IMR-90 (cell line): ENCODE measurements at places on chromosomes 1 and 21. TPM values are rescaled to one million over a fixed set of nuclear protein-coding genes. Genes with fewer than 3 reads are reported as not detected.

DNA sequence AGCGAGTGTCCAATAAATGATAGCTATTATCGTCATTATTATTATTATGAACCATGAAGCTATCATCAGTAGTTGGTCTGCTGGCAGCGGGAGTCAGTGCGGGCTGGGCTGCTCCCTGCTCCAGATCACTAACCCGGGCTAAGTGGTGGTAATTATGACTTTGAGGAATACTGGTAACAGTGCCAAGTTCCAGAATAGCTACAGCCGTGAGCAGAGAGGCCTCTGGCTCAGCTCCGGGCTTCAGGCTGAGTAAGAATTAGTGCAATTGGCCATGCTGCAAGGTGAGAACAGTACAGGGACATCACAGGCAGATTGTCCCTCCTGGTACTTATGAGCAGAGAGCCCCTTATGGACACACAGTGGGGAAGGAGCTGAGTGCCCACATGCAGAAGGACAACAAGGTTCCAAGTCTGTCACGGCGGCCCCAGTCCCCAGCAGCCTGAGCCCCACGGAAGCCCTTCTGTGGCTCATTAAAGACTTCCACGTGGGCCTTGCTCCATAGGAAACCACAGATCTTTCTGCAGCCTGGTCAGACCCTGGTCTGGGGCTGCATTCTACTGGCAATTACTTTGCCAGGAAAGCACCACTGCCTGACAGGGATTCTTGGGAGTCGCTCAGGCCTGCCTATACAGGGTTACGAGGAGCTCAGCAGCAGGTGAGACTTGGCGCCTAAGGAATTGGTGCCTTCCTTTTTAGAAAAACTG lies 235.1 kb downstream of the RRAGC start:
- no peak for DNase-seq

DNA sequence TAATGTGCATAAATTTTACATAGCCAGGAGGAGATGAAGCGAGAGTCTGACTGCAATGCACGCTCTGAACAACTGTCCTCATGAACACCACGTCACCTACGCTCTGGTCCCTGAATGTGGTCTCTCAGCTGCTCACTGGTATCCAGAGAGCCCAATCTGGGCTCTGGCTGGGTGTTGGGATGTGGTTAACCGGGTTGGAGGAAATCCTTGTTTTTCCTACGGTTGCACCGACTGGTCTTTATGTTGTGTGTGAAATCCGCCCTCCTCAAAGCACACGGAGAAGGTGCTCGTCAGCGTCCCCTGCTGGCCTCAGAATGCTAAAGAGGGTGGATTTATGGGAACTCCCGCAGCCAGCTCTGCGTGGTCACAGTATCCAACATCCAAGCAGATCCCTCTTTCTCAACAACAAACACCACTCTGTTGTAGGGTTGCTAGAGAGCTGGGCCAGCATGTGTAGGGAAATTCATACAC lies 51.8 kb upstream of the FAM89A start:
- DNase-seq = peak; percentile 1

- DNase-seq = peak; percentile 94
These were observed 38.0 kb downstream of the TMEM50B start for GRCh38 chr21:33441489-33442477.

- DNase-seq = peak; percentile 33
These were observed 64.9 kb downstream of the FHAD1 start for GRCh38 chr1:15311880-15312279.

DNA sequence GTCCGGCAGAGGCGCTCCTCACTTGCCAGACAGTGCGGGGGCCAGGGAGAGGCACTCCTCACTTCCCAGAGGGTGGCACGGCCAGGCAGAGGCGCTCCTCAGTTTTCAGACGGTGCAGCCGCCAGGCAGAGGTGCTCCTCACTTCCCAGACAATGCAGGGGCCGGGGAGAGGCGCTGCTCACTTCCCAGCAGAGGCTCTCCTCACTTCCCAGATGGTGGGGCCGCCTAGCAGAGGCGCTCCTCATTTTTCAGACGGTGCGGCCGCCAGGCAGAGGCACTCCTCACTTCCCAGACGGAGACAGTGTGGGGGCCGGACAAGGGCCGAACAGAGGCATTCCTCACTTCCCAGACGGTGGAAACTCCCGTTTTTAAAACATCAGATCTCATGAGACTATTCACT lies 238.4 kb upstream of the CACYBP start:
- DNase-seq = no peak

DNA sequence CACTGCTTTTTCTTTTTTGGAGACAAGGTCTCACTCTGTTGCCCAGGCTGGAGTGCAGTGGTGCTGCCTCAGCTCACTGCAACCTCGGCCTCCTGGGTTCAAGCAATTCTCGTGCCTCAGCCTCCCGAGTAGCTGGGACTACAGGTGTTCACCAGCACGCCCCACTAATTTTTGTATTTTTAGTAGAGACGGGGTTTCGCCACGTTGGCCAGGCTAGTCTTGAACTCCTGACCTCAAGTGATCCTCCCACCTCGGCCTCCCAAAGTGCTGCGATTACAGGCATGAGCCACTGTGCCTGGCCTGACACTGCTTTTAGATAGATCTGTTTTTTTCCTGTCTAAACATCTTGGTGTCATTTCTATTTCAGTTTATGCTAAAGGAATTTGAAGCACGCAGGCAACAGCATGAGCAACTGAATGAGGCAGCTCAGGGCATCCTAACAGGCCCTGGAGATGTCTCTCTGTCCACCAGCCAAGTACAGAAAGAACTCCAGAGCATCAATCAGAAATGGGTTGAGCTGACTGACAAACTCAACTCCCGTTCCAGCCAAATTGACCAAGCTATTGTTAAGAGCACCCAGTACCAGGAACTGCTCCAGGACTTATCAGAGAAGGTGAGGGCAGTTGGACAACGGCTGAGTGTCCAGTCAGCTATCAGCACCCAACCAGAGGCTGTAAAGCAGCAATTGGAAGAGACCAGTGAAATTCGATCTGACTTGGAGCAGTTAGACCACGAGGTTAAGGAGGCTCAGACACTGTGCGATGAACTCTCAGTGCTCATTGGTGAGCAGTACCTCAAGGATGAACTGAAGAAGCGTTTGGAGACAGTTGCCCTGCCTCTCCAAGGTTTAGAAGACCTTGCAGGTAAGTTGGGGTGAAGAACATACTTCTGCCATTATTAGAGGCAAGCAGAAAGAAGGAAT lies 106.1 kb upstream of the BMP8A start:
- peak; percentile 45 for DNase-seq

DNA sequence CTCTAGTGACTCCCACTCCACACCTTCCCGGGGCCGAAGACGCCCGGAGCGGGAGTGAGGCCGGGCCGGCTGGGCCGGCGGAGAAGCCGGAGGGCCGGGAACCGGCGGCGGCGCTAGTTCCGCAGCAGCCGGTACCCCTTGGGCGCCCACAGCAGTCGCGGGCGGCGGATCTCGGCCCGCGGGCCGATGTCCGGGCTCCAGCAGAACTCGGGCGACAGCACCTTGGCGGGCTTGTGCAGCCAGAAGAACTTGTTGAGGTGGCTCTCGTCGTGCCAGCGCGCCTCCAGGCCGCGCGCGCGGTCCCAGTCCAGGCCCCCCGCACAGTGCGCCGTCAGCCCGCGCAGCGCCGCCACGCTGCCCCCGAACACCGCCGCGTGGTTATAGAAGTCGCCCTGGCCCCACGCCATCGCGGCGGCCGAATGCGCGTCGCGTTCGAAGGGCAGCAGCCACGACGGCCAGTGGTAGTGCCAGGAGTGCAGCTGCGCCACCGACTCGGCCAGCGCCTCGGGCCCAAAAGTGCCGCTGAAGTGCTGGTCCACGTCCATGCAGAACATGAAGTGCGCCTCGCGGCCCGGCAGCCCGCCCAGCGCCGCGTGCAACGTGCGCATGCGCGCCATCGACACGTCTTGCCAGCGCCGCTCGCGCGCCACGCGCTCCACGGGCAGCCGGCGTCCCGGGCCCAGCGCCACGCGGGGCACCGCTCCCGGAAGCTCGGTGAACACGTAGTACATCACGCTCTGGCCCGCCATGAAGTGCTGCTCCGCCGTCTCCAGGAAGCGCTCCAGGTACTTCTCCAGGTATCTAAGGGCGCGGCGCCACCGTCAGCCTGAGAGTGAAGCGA lies 14.0 kb downstream of the A3GALT2 start:
- DNase-seq = no peak

GRCh38 chr1:203536575-203536974 lies 42.6 kb downstream of the OPTC start:
- DNase-seq = peak; percentile 56

DNA sequence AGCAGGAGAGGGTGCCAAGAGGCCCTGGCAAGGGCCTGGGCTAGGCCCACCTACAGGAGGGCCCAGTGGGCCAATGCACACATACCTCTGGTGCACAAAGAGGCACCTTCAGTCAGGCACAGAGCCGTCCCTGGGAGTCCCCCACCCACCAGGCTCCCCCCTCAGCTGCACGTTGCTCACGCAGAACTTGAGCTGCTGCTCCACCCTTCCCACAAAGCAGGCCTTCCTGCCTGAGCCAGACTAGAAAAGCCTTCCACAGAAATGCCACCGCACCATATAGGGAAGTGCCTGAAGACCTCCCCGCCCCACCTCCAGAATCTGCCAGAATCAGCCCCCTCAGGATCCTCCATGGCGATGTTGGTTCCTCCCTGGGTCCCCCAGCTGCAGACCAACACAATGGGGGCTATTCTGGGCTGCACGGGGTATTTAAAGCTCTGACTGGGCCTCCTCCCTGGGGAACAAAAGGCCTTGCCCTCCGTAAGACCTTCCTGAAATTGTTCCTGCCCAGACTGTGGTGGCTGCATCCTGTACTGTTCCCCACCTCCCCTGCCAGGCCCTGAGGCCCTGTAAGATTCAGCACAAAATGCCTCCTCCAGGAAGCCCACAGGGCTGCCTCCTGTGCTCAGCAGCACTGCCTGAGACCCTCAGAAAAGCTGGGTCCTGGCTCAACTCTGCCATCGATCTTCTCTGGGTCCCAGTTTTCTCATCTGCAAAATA lies 27.2 kb downstream of the HSPG2 start:
- peak; percentile 60 for DNase-seq

DNA sequence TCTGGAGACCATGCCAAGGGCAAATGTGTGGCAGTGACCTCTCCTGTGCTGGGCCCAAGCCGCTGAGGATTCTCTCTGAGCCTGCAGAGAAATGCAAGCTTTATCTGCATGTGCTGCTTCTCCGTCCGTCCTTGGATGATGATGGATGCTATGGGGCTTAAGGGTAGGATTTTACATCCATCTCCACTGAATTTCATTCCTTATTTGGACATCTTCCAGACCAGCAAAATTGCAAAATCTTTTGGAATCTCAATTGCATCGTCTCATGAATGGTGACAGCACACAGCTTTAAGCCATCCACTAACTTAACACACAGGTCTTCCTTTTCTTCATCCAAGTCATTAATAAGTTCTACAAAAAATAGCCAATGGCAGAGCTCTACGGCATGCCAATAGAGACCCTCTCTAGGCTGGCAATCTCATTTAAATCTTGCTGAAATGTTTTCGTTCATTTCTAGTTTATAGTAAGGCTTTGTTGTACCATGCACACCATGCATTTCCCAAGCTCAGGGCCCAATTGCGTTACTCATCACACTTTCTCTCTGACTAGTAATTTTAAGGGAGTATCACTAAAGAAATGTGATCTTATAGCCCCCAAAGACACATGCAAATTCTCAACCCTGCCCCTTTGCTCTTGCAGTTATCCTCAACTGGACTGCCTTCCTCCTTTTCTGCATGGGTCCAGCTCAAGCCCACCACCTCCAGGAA lies 11.1 kb downstream of the BATF3 start:
- peak; percentile 59 for DNase-seq

- no peak for DNase-seq
These were observed 202.8 kb downstream of the RYR2 start for GRCh38 chr1:237244778-237245177.

GRCh38 chr1:9442278-9442846 lies 96.9 kb upstream of the SLC25A33 start:
- peak; percentile 74 for DNase-seq

- DNase-seq = peak; percentile 67
These were observed 290.2 kb downstream of the HLX start for GRCh38 chr1:221169447-221169889.

DNA sequence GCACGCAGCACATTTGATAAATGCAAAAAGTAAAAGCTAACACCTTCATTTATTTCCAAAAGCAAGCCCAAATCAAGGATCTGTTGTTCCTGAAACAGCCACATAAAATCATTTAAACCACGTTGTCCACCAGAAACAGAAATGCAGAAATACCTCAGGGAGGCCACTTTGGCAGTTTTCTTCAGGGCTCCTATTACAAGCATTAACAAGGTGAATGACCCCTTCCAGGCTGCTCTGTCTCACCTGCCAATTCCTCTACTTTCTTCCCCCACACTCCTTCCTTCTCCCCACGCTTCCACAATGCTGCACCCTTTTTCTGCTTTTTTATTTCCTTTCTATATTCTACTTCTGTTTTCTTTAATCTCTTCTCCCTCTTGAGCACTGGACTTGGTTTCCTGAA lies 55.0 kb upstream of the PTGFRN start:
- no peak for DNase-seq

GRCh38 chr1:32256473-32257226 lies 5.6 kb downstream of the LCK start:
- DNase-seq = no peak

NCAM2 gene
- total RNA-seq = 5.0 and 5.6 TPM in 2 replicates

RYR2 gene
- total RNA-seq = not detected in 2 replicates

DPT gene
- not detected in 2 replicates for total RNA-seq

PTPN14 gene
- 31.7 and 42.8 TPM in 2 replicates for total RNA-seq

GNPAT gene
- total RNA-seq = 36.0 and 43.9 TPM in 2 replicates

RIIAD1 gene
- not detected in 2 replicates for total RNA-seq

KPRP gene
- total RNA-seq = not detected in 2 replicates
